NK-92 treated with Interleukin-12 subunit alpha and Interleukin-12 subunit beta, amount 100 ng/mL, for 24 hours (cell line): ENCODE measurements at places on chromosomes 2 and 18.

- no peak for DNase-seq
These were observed 3.2 kb upstream of the RAB17 start for GRCh38 chr2:237593596-237594320.

DNA sequence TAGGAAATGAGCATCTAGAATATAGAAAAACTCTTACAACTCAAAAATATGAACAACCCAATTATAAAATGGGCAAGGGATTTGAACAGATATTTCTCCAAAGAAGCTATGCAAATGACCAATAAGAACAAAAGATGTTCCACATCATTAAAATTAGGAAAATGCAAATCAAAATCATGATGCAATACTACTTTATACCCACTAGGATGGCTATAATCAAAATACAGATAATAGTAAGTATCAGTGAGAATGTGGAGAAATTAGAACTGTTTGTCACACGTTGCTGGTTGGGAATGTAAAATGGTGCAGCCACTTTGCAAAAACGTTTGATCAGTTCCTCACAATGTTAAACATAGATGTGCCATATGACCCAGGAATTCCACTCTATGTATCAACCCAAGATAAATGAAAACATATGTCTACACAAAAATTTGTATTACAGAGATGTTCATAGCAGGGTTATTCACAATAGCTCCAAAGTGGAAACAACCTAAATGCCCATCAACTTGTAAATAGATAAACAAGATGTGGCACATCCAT, 558.4 kb downstream of the SLC4A3 start:
- no peak for DNase-seq

- DNase-seq: no peak
These were observed 70.1 kb downstream of the LDLRAD4 start for GRCh38 chr18:13288509-13289133.

- no peak for DNase-seq
These were observed 381.8 kb upstream of the CRIM1 start for GRCh38 chr2:35973737-35974132.

DNA sequence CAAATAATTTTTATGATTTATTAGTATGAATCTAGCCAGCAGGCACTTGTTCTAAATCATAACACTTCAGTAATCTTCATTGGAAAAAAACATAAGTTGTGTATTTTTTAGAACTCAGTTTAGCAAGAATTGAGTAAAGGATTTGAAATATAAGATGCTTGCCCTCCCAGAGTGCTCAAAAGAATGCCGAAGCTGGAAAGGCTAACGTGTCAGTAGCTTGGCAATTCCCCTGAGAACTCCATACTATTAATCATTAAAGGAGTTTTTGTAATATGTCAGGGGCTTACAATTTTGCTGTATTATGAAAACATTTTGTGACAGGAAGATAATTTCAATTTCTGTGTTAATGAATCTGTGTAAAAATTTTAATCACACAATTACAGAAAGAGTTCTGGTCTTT, 122.7 kb downstream of the GULP1 start:
- no peak for DNase-seq

GRCh38 chr2:12642859-12643258, 73.9 kb upstream of the TRIB2 start:
- no peak for DNase-seq

GRCh38 chr2:17429130-17429529, 89.1 kb downstream of the RAD51AP2 start:
- no peak for DNase-seq

DNA sequence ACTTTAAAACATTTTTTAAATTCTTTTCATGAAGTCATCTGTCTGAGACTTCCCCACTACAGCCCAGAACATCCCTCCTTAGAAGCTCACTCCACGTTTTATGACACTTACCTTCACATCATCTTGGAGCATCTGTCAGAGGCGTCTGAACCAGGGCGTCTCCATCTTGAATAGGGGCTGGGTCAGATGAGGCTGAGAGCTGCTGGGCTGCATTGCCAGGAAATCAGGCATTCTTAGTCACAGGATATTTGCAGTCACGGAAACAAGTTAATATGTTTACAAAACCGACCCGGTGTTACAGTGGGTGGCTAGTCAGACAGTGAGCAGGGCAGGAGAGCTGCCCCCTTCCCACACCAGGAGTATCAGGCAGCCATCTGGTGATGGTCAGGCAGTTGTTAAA, 456.5 kb downstream of the FBXO15 start:
- DNase-seq: no peak

- peak; percentile 39 for DNase-seq
These were observed 50.6 kb downstream of the RAPH1 start for GRCh38 chr2:203484266-203485112.

DNA sequence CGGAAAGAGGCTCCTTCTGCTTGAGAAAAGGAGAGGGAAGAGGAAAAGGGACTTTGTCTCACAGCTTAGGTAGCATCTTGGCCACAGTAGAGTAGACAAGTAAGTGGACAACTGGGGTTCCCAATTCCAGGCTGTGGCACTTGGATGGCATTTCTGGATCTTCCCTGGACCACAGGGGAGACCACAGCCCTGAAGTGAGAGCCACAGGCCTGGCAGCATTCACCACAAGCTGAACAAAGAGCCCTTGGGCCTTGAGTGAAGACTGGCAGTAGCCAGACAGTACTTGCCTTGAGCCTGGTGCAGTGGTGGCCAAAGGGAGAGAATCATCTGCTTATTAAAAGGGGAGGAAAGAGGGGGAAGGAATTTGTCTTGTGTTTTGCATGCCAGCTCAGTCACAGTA, 226.1 kb upstream of the KLHL14 start:
- no peak for DNase-seq

GRCh38 chr18:61503688-61504087, 170.5 kb downstream of the CDH20 start:
- no peak for DNase-seq

DNA sequence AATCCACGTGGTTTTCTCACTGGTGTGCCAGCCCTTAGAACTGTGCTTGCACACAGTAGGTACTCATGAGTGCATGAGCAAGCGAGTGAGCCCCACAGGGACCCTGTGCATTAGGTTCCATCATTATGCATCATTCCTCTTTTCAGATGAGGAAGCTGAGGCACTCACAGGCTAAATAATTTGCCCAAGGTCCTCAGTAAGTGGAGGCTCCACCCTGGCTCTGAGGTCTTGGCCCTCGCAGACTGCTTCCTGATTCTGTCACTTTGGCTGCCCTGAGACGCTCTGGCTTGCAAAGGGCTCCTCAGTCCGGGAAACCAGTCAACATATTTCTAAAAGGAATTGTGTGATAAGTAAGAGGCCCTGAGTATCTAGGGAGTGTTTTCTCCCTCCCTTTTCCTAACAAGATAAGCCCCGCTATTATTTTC, 71.7 kb downstream of the IL1R2 start:
- peak; percentile 30 for DNase-seq

DNA sequence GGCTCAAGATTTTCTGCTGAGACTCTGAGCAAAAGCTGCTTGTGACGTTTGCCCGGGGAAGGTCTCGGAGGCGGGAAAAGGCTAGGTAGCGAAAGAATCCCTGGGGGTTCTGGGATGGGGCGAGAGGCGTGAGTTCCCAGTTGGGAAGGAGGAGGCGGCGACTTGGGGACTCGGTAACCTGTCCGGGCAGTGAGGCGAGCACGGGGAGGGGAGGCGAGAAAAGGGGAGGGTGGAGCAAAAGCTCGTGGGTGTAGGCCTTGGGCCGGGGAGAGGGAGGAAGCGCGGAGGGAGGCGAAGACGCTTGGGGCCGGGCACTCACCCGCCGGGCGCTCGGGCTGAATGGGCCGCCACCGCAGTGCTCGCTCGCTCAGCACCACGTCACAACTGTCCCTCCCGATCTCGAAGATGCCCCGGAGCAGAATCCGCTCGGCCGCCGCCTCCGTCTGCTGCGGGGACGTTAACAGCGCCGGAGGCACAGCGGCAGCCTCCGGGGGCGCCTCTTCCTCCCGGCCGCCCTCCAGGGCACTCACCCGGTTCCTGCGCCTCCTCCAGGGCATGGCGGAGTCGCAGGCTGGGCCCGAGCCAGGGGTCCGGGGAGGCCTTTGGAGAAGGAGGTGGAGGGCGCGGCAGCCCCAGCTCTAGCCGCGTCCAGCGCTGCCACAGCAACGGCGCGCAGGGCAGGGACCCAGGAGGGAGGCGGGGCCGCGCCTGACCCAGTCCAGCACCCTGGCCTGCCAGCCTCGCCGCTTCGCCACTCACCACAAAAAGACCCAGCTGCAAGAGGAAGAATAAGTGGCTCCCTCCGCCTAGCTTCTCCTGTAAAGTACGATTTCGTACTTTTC, at the start of gene CERKL:
TSS of gene CERKL (minus strand) at position 656 of the 842 bp plus-strand sequence. CDS start at position 557, 99 bp downstream.
- no peak for DNase-seq

GRCh38 chr2:114122930-114123329, 233.0 kb downstream of the ACTR3 start:
- no peak for DNase-seq

GRCh38 chr18:8188184-8188583, 421.1 kb upstream of the RAB12 start:
- no peak for DNase-seq

DNA sequence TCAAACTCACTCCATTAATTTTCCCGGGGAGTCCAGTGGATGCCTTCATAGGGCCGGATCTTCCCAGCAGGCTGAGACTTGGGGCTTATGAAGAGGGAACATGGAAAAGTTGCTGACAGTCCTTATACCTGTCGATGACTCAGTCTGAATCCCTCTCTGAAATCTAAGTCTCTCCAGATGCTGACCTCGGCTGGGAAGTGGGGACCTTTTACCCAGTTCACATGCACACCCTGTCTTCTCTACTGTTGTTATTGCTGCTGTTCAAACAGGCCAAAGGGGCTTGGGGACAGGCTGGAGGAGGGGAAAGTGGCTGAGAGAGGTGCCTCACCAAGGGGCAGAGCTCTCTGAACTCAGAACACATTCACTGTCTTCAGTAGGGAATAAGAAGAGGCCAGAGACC, 4.1 kb upstream of the TNP1 start:
- no peak for DNase-seq

DNA sequence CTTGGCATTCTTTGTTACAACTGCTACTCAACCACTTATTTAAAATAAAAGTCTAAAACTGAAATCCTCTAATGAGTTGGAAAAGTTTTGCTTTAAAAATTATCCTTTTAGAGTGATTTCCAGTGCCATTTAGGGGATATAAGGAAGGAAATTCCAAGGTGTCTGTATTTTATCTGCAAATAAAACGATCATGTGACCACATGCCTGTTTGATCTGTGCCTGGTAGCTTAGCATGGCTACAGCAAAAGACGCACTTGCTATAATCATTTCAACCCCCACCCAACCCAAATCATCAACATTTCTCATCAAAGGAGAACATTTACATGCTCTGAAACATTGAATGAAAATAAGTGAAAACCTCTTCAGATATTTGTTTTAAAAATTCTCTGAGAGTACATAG, 615.1 kb downstream of the IRS1 start:
- DNase-seq: no peak

DNA sequence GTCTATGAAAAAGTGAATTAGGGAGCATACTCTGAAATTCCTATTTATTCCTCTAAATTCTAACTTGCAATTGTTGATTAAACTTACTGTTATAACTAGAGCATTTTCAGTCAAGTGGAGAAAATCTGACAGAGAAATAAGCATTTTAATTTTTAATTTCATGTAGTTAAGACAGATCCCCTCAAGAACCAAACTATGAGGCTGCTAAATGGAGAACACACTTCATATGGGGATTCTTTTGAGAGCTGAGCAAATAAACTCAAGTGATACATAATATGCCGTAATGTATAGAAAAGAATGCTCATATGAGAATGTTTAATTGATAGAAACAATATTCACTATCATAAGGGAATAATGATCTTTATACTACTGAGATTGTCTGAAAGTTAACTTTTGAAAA, 340.8 kb downstream of the ERBB4 start:
- DNase-seq: no peak

GRCh38 chr2:193141998-193142397, 947.3 kb upstream of the TMEFF2 start:
- no peak for DNase-seq

DNA sequence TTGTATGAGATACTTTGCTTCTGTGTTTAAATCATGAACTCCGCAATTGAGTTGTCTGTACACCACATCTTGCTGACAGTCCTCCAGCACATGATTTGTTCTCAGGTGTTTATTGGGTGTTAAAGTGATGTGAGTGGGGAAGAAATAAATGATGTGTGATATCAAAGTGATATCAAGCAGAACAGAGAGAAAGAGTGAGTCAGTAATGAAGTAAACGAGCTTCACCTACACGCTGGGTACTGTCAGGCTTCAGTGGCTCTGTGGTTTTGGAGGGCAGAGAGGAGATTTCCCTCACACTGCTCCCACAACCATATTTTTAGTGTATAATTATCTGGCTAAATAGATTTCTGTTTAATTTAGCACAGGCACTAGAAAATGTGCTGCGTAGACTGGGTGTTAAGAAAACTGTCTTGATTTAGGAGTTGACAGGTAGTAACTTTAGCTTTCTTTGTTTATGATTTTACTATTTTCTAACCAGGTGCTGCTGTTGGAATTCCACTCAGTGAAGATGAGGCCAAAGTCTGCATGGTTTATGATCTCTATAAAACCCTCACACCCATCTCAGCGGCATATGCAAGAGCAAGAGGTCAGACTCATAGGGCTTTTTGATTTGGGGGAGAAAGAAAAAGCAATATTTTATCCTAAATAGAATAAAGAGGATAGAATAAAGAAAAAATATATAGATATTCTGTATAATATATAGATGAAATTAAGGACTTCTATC, 21.2 kb downstream of the ATIC start:
- DNase-seq: no peak

GRCh38 chr18:35750929-35751328, 169.4 kb downstream of the GALNT1 start:
- DNase-seq: no peak

GRCh38 chr18:77140439-77141109, 8.0 kb upstream of the MBP start:
- DNase-seq: no peak

GRCh38 chr2:64140665-64141200, 3.5 kb downstream of the PELI1 start:
- no peak for DNase-seq

DNA sequence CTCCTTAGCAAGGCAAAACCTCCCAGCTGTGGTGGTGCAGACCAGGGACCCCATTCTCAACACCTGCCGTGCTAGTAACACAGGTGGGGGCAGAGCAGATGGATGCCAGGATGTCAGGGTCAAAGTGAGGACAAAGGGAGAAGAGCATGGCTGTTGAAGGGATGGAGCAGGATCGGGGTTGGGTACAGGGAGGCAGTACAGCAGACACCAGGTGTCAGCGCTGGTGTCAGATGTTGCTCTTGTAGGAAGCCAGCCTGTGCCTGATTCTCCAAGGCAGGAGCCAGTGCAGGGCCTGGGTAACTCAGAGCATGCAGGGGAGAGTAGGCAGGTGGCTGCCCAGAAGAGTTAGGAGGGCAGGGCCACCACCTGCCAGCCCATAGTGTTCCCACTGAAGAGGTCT, 222.1 kb upstream of the SPRED2 start:
- DNase-seq: no peak

- DNase-seq: no peak
These were observed 42.6 kb downstream of the GLI2 start for GRCh38 chr2:120778244-120778643.

- no peak for DNase-seq
These were observed 250.1 kb upstream of the CDH20 start for GRCh38 chr18:61082976-61083630.

- DNase-seq: no peak
These were observed 967.3 kb downstream of the BCL11A start for GRCh38 chr2:59586176-59586575.
